ENCODE measurements at places on chromosomes 7 and 10.

DNA sequence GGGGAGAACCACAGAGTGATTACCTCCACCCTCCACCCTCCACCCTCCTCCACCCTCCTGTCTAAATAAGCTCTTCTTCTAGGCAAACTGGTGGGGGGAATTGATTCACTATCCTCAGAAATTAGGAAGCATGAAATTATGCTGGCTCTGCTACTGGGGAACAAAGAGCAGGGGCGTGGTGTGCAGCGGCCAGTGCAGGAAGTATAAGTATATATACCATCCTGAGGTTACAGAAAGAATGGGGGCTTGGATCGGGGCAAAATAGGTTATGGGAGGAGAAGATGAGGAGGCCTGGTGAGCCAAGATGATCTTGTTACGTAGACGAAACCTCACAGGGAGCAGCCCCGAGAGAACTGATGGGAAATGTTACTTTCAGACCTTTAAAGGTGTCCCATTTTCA, 49.1 kb downstream of the SYPL1 start:
- no peak for DNase-seq

GRCh38 chr7:101867265-101867664, 49.8 kb downstream of the CUX1 start:
- DNase-seq, result no peak

DNA sequence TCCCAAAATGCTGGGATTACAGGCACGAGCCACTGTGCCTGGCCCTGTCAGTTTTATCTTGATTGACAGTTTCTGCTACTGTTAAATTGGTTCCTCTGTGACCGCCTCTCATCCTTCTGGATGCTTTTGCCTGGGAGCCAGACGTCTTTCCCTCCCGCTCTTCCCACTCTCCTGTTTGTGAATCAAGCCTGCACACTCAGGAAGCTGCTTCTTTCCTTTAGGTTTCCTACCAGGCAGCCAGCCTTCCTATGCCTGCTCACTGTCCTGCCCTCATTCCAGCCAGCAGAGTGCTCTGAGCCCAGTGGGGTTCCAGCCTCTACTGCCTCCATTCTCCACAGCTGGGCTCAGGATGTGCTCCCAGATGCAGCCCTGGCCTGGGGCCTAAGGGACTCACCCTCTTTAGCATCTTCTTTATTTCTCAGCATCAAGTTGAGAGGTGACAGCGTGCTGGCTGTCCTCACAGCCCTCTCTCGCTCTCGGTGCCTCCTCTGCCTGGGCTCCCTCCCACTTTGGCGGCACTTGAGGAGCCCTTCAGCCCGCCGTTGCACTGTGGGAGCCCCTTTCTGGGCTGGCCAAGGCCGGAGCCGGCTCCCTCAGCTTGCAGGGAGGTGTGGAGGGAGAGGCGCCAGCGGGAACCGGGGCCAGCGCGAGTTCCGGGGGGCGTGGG, 5.1 kb downstream of the SH2D4B start:
- no peak for DNase-seq

DNA sequence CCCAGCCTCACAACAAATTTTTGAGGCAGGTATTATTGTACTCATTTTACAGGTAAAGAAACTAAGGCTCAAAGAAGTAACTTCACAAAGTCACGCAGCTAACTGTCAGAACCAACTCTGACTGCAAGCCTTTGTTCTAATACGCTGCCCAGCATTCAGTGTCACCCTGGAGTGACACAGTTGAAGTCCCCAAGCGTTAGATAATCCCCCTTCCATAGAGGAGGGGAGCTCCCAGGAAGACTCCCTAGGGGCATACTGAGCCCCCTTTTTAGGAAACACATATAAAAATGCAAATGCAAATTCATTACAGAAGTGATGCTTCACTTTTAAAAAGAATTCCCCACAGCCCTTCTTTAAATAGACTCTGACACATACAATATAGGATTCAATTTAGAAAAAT, 101.0 kb upstream of the MACROH2A2 start:
- no peak for DNase-seq

DNA sequence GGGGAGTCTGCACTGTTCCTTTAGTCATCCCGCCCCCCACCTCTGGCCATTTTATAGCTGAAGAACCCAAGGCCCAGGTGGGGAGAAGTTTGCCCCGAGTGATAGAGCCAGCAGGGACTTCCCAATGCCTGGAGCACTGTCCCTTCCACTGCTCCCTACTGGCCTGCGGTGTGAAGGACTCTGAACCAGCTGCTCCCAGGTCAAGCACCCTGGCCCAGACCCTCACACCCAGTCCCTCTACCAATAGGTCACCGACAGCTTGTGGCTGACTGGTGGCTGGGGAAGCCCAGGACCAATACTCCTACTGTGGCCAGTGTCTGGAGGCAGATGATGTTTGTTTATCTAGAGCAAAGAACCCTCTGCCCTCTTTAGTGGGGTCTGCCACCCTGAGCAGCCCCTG, 167.9 kb downstream of the LCOR start:
- no peak for DNase-seq

DNA sequence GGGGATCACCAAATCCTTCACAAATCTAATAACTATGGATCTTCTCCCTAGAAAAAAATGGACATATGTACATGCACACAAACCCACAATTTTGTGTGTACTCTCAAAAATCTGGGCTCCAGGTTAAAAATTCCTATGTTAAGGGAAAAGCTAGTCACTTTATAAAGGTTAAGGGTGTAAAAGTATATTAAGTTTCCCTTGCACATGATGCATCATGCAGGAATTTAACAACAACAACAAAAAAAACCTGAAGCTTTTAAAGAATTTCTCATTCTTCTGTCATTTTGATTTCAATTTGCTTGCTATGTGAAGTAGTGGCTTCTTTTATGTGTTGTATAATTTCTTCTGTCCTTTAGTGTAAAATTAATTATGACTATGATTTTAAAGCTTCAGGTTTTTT, 123.7 kb downstream of the CNOT4 start:
- DNase-seq, result no peak

GRCh38 chr10:83666762-83667161, 472.5 kb upstream of the GHITM start:
- no peak for DNase-seq

DNA sequence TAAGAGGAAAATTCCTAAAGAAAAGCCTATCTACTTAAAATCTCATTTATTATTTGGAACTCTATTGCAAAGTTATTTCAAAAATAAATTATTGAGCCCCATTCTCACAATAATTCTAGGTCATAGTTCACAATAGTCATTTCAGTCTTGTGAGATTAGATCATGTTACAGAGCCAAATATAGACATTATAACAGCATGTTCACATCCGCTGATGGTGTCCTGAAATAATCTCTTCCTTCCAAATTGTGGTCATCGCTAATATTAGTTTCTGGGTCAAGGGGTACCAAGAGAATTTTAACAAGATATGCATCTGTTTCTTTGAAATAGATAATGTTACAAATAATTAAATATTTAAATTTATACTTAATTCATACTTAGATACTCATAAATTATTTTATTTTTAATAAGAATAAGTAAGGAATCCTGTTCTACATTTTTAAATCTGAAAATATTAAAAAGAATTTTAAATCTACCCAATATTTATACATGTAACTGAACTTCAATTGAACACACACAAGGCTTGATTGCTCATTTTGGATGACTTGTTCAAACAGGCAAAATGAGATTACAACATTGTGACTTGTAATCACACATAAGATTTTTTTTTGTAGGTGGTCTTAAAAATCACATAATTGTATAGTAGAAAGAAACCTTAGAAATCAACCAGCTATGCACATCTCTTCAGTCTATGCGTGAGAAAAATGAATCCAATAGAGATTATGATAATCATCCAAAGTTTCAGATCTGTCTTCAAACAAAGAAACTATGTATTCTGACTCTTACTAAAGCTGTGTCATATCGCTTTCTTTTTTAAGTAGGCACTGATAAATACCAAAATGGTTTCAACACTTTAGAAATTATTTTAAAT, 13.1 kb downstream of the GNAT3 start:
- DNase-seq, result no peak

DNA sequence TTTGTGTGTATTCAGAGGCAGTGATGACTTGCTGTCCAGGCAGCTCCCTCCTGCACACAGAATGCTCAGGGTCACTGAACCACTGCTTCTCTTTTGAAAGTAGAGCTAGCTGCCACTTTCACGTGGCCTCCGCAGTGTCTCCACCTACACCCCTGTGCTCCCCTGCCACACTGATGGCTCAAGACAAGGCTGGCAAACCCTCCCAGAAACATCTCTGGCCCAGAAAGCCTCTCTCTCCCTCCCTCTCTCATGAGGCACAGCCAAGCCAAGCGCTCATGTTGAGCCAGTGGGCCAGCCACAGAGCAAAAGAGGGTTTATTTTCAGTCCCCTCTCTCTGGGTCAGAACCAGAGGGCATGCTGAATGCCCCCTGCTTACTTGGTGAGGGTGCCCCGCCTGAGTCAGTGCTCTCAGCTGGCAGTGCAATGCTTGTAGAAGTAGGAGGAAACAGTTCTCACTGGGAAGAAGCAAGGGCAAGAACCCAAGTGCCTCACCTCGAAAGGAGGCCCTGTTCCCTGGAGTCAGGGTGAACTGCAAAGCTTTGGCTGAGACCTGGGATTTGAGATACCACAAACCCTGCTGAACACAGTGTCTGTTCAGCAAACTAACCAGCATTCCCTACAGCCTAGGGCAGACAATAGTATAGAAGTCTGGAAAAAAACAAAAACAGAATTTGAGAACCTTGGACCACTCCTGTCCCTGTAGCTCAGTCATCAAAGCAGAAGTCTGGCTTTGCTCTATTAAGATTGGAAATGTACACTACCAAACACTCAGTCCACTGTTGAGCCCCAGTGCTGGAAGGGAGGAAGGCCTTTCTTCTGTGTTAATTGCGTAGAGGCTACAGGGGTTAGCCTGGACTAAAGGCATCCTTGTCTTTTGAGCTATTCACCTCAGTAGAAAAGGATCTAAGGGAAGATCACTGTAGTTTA, 15.8 kb downstream of the SCD start:
- DNase-seq, result peak; percentile 46

GRCh38 chr7:103148131-103148993, 537 bp downstream of the NAPEPLD start:
- peak; percentile 47 for DNase-seq

DNA sequence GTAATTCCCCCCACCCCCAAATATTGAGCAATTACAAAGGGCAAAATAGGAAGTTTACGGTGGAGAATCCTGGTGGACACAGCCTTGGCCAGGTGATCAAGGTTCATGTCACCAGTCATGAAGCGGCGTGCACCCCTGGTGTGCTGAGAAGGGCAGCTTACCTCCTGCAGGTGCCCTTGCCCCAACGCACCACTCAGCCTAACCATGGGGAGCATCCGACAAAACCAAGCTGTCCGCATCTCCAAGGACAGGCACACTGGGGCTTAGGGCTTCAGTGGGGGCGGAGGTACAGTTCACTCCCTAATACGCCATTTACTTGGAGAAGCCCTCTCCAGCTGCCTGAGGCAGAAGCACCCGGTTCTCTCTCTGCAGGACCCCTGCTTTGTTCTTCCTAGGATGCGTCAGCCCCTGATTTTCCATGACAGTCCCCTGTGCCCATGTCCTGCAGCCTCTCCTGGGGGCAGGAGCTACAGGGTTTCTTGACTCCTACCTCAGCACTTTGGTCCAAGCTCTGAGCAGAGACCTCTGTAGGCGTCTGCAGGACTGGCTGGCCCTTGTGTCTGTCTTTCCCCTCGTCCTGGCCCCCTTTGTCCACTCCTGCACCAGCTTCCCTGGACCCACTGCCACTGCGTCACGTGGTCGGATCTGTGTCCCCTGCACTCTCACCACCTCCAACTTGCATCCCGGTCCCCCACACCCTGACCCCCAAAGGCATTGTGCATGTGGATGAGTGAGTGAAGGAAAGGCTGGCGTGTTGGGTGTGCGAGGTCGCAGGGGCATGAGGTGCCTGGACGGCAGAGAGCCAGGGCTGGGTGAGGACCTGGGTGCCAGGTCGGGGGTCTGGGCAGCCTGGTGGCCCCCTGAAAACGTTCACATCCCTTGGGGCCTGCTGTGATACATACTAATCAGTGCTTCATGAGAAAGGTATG, 113.7 kb downstream of the LHPP start:
- DNase-seq, result no peak

GRCh38 chr7:132932296-132933071, 149.4 kb downstream of the CHCHD3 start:
- DNase-seq, result no peak

DNA sequence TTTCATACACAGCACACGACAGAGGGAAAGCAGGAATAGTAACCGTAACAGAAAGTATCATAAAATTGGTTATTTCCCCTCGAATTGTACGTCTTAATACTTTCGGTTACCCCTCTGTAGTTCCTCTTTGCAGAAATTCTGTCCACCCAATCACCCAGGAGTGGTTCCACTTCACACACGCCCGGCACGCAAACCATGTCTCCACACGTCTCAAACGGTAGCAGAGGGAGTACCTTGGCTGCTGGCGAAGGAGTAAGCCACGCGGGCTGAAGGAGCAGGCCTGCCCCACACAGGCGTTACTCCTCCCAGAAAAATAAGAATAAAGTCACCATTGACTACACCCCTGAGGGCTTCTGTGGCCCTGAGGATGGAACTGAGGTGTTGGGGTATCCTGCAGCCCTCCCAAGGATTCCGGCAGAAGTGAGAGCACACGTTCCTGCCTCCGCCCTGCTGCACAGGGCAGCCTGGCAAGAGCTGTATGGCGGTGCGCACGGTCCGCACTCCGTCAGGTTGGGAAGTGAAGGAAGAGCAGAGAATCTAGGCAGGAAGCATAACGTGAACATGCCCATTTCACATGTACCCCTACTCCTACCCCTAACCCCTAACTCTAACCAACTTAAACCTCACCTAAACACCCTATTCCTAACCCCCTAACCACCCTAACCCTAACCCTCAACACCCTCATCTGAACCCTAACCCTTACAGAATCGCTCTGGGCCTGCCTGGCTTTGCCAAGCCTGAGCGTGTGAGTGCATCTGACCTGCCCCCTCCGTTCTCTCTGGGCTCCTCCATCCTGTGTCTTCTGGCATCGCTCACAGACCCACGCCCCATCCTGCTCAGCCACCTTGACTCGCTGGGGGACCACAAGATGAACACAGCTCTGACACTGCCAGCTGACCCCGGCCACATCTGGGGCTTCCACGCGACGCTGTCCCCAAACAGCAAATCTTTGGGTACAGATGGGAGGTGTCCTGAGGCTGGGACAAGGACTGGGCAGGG, 18.2 kb downstream of the GPR146 start:
- DNase-seq, result no peak

GRCh38 chr10:102410429-102411073, 8.0 kb downstream of the PSD start:
- no peak for DNase-seq

- DNase-seq, result no peak
Measured at GRCh38 chr7:140223515-140224221, 46.9 kb upstream of the KDM7A start.

- DNase-seq, result no peak
Measured at GRCh38 chr7:11538751-11539299, 293.2 kb downstream of the THSD7A start.

All from G401 (cell line).